ENCODE measurements at places on chromosomes 3 and 15. TPM values are rescaled to one million over a fixed set of nuclear protein-coding genes. Genes with fewer than 3 reads are reported as not detected.
A peak's percentile ranks its signal among the peaks of the same experiment; 100 is the strongest.

DNA sequence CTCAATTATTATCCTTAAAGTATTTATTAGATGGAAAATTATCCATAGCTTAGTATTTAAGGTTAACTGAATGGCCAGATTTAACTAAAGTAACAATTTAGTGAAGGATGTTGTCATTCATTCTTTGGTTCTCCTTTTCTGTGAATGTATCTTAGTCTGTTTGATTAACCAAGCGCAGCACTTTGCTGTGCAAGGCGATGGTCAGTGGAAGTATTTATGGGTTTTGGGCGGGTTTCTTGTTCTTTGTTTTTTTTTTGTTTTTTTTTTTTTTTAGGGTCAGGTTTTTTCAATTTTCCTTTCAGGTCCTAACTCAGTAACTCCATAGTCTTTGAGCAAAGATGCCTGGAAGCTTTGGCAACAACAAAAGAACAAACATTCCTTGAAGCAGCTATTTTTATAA lies 328.8 kb downstream of the PTPRG start:
- H3K27ac ChIP-seq: no peak overlapping the region
- peaks cover 4% of the 10 kb centered on the region for H3K36me3 ChIP-seq
- H3K4me1 ChIP-seq: peaks cover 45% of the 10 kb centered on the region
- H3K27me3 ChIP-seq: peaks cover 3% of the 10 kb centered on the region
- H3K4me3 ChIP-seq: peak overlapping the region; percentile 13

GRCh38 chr15:63466378-63467192 lies 37.8 kb upstream of the USP3 start:
- H3K36me3 ChIP-seq: no peaks in the 10 kb centered on the region
- peak overlapping the region; percentile 36 for H3K27ac ChIP-seq
- peak overlapping the region; percentile 24 for H3K4me3 ChIP-seq

- DNase-seq: peak; percentile 77
- no peak overlapping the region for H3K27ac ChIP-seq
- H3K27me3 ChIP-seq: peaks cover 63% of the 10 kb centered on the region
- no peak overlapping the region for H3K4me3 ChIP-seq
- no peaks in the 10 kb centered on the region for H3K4me1 ChIP-seq
- no peaks in the 10 kb centered on the region for H3K36me3 ChIP-seq
These were observed 17.6 kb upstream of the EPHB3 start for GRCh38 chr3:184543843-184544512.

DNA sequence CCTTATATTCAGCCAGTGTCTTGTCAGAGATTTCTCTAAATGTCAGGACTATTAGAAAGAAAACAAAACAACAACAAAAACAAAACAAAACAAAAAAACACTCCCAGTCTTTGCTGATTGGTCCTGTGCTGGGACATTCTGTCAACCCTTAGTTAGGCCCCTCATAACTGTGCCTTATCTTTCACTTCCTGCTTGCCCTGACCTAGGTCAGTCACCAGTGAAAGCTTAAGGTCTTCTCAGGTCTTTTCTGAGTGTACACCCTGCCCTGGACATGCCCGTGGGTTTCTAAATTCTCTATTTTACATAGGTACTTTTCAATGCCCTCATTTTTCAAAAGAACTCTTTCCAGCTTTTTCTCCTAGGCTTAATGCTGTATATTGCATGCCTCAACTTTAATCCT lies 454.1 kb downstream of the GRM7 start:
- no peak overlapping the region for H3K27ac ChIP-seq
- no peak overlapping the region for H3K4me3 ChIP-seq
- no peaks in the 10 kb centered on the region for H3K27me3 ChIP-seq
- no peak for DNase-seq
- peaks cover 4% of the 10 kb centered on the region for H3K36me3 ChIP-seq

- H3K27me3 ChIP-seq: no peaks in the 10 kb centered on the region
- no peak overlapping the region for H3K4me3 ChIP-seq
- peak overlapping the region; percentile 27 for H3K27ac ChIP-seq
- peaks cover 20% of the 10 kb centered on the region for H3K36me3 ChIP-seq
- no peak for DNase-seq
- peaks cover 4% of the 10 kb centered on the region for H3K4me1 ChIP-seq
These were observed 15.3 kb downstream of the DNAJC13 start for GRCh38 chr3:132432639-132433038.

GRCh38 chr3:133268726-133269134 lies 131.1 kb upstream of the BFSP2 start:
- H3K36me3 ChIP-seq: no peaks in the 10 kb centered on the region
- peaks cover 11% of the 10 kb centered on the region for H3K4me1 ChIP-seq
- H3K27ac ChIP-seq: no peak overlapping the region
- H3K4me3 ChIP-seq: no peak overlapping the region
- no peak for DNase-seq

DNA sequence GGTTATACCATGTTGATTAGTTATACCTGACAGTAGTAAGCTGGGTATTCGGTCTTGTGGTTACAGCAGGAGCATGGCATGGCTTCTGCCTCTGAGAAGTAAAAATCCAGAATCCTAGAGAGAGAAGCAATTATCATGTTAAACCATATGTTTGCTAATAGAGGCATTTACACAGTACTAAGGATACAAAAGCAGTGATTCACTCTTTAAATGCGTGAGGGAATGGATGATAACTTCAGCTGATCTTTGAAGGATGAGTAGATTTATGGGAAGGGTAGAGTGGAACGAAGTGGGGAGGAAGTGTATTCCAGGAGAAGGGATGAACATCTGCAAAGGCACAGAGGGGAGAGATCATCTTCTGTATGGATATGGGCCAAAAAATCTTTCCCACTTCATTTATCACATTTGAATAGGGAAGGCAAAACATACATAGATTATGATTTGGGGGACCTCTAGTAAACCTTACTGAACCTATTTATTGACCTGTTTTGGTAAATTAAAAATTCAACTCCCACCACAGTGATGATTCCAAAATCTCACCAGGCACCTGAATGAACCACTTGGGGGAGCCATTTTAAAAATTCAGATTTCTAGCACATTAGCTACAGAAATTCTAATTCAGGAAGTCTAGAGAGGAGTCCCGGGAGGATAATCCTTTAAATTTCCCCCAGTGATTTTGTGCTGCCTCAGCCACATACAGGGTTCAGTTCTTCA lies 35.1 kb downstream of the IGSF10 start:
- no peak overlapping the region for H3K27ac ChIP-seq
- H3K36me3 ChIP-seq: peaks cover 6% of the 10 kb centered on the region
- no peak for DNase-seq
- H3K4me3 ChIP-seq: no peak overlapping the region
- peaks cover 9% of the 10 kb centered on the region for H3K4me1 ChIP-seq
- H3K27me3 ChIP-seq: no peaks in the 10 kb centered on the region

DNA sequence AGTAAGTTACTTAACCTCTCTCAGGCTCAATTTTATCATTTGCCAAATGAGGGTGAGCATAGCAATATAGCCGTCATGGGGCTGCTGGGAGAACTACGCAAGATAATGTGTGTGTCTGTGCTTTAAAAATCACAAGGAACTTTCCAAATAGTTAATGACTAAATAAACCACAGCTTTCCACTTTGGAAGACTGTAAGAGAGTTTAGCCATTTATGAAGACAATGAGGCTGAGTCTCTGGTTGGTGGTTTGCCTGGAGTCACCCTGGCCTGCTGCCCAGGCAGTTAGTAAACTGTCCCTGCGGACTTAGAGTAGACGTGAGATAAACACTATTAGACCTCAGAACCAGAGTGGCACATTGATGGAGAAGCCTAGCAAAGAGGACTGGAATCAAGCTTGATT lies 357.7 kb downstream of the CLSTN2 start:
- H3K27ac ChIP-seq: no peak overlapping the region
- H3K36me3 ChIP-seq: no peaks in the 10 kb centered on the region
- no peak for DNase-seq
- no peak overlapping the region for H3K4me3 ChIP-seq

DNA sequence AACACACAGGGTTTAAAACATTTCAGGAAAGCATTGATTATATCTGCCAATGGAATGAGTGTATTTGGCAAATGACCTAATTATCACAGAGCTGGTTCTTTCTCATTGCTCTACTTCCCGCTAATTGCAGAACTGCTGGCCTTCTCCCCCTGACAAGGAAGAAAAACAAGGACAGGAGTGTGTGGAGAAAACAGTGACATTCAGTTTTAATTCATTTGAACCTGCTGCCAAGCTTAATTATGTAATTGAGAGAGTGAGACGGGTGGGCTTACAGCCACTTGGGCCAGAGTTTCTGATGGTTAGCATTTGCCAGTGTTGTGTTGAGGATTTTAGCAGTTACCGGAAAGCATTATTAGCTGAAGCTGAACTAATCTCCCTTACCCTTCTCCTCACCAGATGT lies 301.4 kb downstream of the RBMS3 start:
- no peak for DNase-seq
- no peaks in the 10 kb centered on the region for H3K36me3 ChIP-seq
- H3K4me3 ChIP-seq: no peak overlapping the region
- no peaks in the 10 kb centered on the region for H3K27me3 ChIP-seq

DNA sequence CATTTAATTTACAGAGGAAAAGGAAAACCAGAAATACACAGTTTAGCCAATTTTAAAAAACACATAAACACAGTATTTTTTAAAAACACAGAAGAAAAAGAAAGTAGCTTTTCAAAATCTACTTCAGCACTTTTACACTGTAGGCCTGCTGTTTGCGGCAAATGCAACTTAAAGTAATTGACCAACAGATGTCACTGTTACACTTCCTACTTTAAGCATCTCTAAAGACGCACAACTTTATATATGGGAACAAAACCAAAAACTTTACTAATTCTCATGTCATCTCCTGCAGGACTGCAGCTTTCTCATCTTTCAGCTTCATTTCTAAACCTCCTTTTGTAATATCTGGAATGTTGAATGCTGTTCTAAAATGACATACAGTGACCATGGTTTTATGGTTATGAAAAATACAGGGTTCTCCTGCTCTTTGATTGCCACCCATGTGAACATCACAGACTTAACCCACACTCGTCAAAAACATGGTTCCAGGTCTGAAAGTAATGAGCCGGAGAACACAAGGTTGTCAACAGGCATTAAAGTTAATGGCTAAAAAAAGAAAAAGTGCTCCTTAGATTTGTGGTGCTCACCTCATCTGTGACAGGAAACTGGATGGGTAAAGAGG lies 107.9 kb downstream of the FMN1 start:
- no peaks in the 10 kb centered on the region for H3K36me3 ChIP-seq
- no peak for DNase-seq
- H3K27ac ChIP-seq: no peak overlapping the region
- peaks cover 14% of the 10 kb centered on the region for H3K4me1 ChIP-seq

GRCh38 chr15:72063186-72063585 lies 54.8 kb downstream of the MYO9A start:
- no peak overlapping the region for H3K4me3 ChIP-seq
- no peaks in the 10 kb centered on the region for H3K27me3 ChIP-seq
- peaks cover 7% of the 10 kb centered on the region for H3K36me3 ChIP-seq

DNA sequence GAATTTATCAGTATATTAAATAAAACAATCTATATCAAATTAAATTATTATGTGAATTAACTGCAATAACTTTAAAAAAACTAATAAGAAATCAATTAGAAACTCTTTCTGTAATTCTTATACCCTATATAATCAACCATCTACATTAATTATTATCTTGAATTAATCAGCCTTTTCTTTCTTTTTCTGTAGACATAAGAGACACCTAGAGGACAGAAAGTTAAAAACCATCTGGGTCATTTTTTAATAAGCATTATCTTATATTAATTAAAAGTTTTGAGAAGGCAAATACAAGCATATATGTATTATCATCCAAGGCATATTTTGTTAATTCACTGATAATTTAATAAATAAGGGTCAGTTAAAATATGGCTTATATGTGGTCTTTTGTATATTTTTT lies 24.2 kb upstream of the SLC25A26 start:
- H3K27ac ChIP-seq: no peak overlapping the region
- H3K36me3 ChIP-seq: no peaks in the 10 kb centered on the region
- H3K4me1 ChIP-seq: peaks cover 4% of the 10 kb centered on the region
- no peak for DNase-seq
- no peak overlapping the region for H3K4me3 ChIP-seq

DNA sequence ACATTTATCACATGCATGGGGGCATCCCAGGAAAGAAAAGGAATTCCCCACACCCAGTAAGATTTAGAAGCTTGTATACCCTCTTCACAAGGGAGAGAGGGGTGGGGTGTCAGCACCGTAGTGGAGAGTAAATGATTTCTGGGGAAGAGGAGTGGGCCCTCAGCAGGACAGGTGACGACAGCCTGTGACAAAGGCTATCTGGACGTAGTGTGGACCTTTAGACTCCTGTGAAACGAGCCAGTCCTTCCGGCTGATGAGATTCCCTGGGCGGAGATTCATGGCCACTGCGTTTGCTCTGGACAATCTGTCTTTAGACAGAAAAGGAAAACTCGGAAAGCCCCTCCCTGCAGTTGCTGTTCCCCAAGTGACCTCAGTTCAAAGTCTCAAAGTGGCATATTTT lies 1.7 kb upstream of the FAM3D start:
- H3K27me3 ChIP-seq: peaks cover 7% of the 10 kb centered on the region
- H3K27ac ChIP-seq: no peak overlapping the region
- H3K4me3 ChIP-seq: no peak overlapping the region
- H3K36me3 ChIP-seq: no peaks in the 10 kb centered on the region

GRCh38 chr3:42143440-42143839 lies 52.3 kb downstream of the TRAK1 start:
- H3K4me1 ChIP-seq: peaks cover under 1% of the 10 kb centered on the region
- H3K27me3 ChIP-seq: no peaks in the 10 kb centered on the region
- DNase-seq: no peak
- H3K27ac ChIP-seq: no peak overlapping the region
- H3K4me3 ChIP-seq: no peak overlapping the region

The GOLGA6B gene
- not detected for total RNA-seq
